ENCODE measurements at places on chromosomes 1 and 21. TPM values are rescaled to one million over a fixed set of nuclear protein-coding genes. Genes with fewer than 3 reads are reported as not detected.

DNA sequence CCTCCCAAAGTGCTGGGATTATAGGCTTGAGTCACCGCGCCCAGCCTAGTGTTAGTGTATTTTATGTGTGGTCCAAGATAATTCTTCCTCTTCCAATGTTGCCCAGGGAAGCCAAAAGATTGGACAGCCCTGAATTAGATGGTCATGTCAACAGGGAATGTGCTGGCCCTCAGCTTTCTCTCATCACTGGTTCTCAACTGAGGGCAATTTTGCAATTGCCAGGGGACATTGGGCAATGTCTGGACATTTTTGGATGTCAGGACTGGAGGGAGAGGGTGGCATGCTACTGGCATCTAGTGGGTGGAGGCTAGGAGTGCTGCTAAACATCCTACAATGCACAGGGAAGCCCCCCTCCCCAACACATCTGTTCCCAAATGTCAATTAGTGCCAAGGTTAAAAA is 95.0 kb downstream of the LAMC2 start:
- peak; percentile 36 for DNase-seq

DNA sequence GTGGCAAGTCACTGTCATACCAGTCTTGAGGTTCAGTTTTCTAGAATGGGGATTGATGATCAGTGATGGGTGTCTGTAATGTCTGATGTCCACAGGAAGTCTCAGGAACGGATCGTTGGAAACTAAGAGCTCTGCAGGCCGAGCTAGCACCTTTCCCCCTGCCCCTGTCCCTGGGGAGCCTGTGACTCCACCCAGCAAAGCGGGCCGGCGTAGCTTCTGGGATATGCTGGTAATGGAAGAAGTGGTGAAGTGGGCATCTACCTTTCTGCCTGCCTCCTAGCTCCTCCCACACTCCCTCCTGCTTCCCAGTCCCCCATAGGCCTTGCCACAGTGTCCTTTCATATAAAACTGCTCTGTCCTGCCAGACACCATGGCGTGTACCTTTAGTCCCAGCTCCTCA is 13.4 kb downstream of the HYI start:
- no peak for DNase-seq

DNA sequence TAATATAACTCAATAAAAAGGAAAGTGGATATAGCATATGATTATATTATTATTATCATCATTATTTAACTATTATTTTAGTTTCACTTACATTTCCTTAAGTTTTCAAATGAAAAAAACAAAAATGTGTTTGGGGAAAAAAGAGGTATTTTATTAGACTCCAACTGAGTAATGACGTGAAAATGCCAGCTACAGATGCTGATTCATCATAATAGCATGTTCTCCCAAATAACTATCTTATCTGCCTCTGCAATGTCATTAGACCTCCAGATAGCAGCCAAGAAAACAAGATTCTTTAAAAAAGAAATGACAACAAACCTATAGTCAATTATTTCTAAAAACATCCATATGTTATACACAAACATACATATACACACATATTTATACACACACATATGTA is 1071.9 kb upstream of the TMPRSS15 start:
- no peak for DNase-seq

DNA sequence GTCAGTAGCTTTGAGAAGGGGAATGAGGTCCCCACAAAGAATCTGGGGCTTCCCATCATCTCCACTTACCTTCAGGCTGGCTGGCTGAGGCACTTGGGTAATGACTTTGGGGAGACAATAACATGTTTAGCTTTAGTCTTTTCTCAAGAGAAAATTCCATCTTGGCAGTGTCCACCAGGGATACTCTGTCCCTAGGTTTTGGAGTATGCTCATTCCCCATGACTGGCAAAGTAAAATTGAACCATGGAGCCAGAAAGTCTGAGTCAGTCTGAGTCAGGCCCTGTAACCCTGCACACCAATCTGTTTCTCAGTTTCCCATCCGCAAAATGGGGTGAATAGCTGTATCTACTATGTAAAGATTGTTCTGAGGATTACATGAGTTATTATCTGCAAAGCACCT is 28.2 kb downstream of the RUNX1 start:
- no peak for DNase-seq

DNA sequence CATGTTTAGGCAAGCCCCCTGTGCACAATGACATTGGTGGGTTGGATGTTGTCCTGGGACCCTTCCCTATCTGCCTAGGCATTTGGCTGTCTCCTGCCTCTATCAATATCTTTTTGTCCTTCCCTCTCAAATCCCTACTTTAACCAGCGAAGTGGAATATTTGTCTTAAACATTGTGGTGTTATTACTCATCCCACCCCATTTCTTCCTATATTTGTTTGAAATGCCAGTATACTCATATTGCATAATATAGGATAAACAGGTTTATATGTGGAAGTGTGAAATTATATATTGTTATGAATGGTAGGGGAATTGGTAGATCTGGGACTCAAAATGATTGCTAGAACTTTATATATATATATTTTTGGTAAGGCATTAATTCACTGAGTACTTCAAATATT is 80.0 kb downstream of the ADGRL2 start:
- DNase-seq = no peak

DNA sequence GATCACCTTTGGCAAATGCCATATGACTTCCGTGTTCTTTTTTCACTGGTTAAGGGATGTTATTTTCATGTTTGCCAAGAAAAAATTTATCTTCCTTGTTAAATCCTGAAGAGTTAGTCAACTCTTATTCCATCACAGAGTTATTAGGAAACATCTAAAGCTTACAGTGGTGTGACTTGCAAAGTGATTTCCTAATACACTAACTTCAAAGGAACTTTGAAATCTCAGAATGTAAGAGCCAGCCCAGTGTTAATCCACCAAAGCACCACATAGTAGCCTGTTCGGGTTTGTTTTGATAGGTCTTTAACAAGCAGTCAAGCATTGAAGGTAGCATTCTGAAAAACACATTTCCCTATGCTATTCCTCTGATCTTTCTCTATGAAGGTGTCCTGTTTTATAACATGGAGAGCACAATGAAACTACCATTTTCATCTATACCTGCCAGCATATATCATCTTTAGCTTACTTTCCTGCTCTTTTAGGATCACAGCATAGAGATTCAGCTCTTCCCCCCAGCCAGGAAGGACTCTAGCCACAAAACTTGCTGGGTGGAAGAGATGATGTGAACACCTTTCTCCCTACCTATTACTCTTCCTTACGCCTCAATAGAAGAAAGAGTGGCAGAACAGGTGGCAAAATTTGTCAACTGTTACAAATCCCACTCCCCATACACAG is 82.4 kb upstream of the MAGI3 start:
- peak; percentile 29 for DNase-seq

GRCh38 chr1:97145321-97145956 is 423.9 kb downstream of the PTBP2 start:
- no peak for DNase-seq

DNA sequence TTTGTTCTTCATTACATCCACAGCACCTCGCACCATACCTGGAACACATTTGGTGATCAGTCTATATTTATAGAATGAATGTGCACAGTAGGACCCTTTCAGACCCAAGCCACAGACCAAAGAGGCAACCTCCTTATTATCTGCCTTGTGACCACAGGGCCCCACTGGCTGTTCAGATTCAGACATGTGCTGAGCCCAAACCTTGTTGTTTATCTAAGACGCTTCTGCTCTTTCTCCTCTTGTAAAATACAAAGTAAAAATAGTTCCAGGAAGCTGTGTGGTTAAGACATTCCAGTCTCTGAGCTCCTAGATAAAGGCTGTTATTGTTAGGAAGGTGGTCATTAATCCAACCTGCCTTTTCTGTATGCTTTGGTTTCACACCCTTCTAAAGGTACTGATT is 3.6 kb upstream of the SCMH1 start:
- no peak for DNase-seq

- no peak for DNase-seq
These were observed 10.2 kb downstream of the NFASC start for GRCh38 chr1:204880906-204881305.

DNA sequence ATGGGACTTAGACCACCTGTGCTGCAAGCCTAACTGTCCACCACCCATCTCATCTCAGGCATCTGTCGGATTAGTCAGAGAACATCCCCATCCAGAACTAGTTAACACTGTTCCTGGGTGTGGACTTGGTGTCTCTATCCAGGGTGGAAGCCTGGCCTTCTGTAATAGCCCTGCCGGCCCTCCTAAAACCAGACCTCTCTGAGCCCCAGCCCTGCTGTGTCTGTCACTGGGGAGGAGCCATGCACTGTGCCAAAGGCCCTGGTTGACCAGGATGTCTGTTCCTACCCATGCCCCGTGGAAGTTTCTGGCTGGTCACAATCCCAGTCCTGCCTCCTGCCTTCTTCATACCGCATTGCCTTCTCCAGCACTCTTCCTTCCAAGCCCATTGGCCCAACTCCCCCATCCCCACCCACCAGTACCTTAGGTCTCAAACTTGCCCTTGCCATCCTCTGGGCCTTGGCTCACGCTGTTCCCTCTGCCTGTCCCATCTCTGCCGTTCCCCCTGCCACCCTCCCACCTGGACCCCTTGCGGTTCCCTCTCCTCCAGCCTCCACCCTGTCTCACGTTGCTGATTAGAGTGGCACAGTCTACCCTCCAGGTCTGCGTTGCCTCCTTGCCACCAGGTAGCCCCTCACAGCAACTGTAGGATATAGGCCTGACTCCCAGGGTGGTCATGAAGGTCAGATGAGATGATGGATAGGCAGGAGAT is 105.6 kb downstream of the EPHB2 start:
- no peak for DNase-seq

DNA sequence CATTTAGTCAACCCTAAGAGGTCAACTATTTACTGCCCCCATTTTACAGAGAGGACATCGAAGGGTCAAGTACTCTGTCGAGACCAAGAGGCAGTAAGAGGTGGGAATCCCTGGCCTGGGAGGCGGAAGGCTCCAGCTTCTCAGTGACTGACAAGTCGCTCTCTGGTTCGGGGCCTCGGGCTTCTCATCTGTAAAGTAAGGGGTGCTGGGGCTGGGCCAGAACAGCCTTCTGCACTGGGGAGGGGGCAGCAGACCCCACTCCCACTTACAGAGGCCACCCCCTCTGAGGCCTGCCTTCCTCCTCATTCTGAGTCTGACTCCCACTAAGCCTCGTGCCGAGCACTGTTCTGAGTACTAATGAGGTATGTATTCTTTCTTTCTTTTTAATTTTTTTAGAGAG is 17.0 kb upstream of the IFNLR1 start:
- no peak for DNase-seq

DNA sequence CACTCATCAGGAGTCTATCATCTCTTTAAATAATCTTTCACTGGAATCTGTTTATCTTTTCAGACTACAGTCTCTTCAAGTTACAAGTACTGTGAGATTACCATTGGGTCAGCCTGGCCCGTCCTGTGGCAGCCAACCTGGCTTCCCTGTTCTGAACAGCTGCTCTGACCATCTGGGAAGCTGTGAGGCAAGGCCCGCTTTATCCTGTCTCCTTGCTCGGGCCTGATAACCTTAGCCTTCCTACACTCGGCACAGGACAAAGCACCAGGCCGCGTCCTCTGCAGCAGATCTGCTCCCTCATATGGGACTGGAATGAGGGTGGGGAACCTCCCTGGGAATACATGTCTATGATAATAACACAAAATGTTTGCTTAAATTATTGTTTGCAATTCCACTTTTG is 113.3 kb downstream of the PTPN14 start:
- DNase-seq = no peak

DNA sequence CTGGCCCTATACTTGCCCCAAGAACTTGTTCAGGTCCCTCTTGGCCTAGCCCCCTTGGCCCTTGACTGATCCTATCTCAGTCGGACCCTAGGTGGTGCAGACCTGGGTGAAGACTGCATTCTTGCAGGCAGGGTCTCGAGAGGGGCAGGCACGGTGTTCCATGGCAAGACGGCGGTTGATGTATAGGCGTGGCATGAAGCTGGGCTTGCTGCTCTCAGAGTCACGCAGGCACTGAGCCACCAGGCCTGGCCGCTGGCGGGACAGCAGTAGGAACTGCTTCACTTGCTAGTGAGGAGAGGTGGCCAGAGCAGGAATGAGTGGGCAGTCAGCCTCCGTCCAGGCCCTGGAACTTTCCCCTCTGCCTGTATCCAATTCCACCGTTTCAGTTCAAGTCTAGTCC is 3.8 kb downstream of the HECTD3 start:
- no peak for DNase-seq

DNA sequence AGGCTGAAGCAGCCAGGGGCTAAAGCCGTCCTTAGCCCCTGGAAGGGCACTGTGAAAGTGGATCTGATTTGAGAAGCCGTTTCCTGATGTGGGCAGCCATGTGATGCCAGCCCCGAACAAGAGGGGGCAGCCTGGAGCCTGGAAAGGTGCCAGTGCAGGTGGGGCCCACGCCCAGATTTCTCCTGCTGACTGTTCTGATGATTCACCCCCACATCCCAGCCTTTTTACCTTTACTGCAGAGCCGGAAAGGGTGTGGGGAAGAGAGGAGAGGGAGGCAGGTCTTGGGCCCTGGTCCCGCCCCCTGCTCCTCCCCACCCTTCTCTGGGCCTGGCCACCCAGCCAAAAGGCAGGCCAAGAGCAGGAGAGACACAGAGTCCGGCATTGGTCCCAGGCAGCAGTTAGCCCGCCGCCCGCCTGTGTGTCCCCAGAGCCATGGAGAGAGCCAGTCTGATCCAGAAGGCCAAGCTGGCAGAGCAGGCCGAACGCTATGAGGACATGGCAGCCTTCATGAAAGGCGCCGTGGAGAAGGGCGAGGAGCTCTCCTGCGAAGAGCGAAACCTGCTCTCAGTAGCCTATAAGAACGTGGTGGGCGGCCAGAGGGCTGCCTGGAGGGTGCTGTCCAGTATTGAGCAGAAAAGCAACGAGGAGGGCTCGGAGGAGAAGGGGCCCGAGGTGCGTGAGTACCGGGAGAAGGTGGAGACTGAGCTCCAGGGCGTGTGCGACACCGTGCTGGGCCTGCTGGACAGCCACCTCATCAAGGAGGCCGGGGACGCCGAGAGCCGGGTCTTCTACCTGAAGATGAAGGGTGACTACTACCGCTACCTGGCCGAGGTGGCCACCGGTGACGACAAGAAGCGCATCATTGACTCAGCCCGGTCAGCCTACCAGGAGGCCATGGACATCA is at the start of gene SFN:
SFN (plus strand) TSS at position 369 of the 904 bp plus-strand sequence; CDS start at position 433, 64 bp downstream.
- peak; percentile 95 for DNase-seq

DNA sequence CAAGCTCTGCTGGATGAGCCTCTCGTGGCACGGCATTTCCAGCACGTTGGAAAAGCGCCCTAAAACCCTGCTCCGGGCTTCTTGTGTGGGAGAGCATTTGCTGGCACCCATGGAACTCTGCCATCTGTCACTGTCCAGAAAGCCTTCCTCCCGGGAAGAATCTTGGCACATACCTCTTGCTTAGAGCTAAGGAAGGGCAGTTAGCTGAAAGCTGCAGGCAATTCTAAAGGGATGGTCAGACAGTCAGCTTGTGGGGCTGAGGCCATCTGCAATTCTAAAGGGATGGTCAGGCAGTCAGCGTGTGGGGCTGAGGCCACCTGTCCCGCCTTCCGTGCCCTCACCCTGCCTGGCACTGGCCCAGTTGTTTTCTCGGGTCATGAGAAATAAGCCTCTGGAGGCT is 139.0 kb upstream of the TMEM51 start:
- no peak for DNase-seq

Gene PGLYRP3
- polyA plus RNA-seq = not detected

Gene ELOVL1
- 105 TPM for polyA plus RNA-seq

Gene VWA5B1
- polyA plus RNA-seq = not detected
